ENCODE measurements at places on chromosomes 5 and 9.

- no peak for DNase-seq
These were observed 101.3 kb downstream of the NUDT12 start for GRCh38 chr5:103461243-103461642.

DNA sequence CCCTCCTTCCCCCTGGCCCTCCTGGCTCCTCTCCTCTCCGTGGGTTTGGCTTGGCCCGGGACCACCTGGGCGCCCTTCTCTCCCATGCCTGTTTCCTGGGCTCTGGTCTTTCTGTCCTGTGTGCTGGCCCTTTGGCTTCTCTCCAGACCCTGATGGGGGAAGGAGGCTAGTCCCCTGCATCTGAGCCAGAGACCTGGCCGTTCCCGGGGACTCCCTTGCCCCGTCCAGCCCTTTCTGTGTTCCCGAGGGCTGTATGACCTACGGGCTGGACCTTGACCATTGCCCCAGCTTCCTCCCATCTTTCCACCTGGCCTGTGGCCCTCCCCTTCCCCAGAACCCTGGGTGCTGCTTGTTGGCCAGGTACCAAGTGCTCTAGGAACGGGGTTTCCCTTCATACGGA lies 8.4 kb downstream of the NELFB start:
- no peak for DNase-seq

DNA sequence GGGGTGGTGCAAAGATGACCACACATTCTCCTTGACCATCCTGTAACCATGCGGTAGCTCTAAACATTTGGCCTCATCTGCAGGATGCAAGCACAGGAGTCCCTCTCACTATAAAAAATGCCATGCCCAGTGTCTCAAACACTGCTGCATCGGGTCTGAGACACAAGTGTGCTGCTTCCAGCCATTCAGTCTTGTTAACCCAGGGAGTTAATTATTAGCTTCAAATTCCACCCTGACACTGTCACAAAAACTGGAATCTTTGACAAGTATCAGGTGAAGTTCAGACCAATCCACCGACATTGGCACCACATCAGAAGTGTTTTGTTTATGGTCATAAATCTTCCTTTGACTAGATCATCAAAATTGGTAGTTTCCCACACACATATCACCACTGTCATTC lies 119.1 kb upstream of the RASEF start:
- DNase-seq: no peak

DNA sequence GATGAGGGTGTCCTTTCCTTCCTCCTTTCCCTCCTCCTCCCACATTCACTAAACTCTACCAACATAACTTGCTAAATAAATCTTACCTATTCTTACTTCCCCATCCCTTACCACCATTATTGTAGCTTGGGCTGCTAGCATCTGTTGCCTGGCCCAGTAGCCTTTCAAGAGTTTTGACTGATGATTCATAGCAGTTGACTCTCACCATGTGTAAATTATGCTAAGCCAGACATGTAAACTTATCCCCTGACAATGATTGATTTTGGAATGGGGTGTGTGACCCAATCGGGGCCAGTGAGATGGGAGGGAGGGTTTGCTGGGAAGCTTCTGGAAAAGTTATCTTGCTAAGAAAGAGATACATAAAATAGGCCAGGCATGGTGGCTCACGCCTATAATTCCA lies 161.8 kb upstream of the SPRY4 start:
- no peak for DNase-seq

DNA sequence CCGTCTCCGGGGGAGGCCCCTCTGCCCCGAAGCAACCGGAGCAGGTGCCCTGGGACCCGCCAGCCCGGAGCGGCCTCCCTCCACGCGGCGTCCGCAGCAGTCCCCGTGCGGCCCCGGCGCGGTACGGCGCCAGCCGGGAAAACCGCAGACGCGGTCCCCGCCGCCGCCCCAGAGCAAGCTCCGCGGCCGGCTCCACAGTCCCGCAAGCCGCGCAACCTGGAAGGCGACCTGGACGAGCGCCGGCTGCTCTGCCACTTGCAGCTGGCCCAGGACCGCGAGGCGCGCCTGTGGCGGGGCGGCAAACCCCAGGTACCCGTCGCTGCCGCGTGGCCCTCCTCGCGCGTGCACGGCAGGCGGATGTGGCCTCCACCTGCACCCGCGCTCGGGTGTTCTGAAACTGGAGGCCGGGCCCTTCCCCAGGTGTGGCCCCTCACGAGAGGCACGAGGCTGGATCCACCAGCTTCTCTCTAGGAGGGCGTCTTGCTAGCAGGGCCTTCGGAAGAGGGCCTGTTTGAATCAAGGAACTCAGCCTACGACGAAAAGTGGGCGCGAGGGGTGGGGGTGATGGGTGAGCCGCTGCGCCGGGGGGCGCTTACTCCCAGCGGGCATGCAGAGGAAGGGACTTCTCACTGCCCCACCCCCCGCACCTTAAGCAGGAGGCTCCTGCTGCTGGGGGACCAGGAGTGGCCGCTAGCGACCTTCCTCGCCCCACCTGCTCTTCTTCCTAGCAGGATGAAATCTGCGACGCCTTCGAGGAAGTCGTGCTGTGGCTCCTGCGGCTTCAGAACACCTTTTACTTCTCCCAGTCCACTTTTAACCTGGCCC lies 602 bp downstream of the CCNI2 start:
- no peak for DNase-seq

DNA sequence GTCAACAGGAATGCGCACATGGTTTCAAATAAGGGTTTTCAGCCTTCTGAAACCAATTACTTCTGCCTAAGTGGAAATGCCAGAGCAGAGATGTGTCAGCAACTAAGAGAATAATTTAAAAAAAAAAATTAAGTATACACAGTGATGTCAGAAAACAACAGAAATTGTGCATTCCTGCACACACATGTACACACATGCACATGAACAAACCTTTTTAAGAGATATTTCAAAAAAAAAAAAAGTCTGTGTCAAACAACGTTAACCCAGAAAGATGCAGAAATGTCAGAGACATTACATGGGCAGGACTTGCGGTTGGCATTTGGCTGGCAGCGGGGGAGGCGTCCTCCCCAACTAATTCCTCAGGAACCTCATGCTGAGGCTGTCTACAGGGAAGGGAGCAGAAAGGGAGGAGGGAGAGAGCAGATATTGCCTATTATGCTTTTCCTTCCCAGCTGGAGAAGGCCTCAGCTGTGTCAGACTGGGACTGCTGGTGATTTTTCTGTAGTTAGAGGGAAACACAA lies 536.9 kb upstream of the WWC1 start:
- no peak for DNase-seq

GRCh38 chr9:105877721-105878120 lies 183.4 kb downstream of the TMEM38B start:
- no peak for DNase-seq

GRCh38 chr5:132491368-132492364 lies 1.1 kb upstream of the IRF1 start:
- DNase-seq: no peak

- DNase-seq: no peak
These were observed 666 bp upstream of the TLR4 start for GRCh38 chr9:117703537-117703936.

DNA sequence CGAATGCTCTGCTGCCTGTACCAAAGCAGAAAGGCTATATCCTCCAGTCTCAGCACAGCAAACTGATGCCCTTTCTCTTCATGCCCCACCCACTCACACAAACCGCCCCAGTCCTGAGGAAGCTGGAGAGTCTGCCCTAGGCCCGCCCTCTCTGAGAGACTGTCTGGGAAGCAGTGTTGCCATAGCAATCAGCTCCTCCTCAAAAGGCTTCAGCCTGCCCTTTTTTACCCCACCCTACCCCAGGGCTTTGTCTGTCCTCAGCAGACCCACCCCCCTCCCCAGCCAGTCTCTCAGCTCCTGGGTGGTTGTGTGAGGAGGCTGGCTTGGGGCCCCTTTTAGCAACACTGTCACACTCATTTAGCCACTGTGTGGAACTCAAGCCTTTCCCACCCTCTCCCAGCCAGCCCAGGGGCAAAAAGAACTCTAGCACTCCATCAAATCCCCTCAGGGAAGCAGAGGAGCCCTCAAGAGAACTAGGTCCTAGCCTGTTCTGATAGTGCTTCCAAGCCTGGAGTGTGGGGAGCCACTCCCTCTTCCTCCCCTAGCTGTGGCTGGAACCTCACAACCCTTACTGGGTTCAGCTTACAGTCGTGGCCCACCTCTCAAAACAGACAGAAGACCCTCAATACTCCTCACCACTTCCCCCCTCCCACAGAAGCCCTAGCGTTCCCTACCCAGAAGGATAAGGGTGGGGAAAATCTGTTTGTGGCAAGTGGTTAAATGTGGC lies 1.4 kb downstream of the ATOSB start:
- peak; percentile 83 for DNase-seq

- DNase-seq: no peak
These were observed 67.4 kb downstream of the ZNF608 start for GRCh38 chr5:124678922-124679519.

DNA sequence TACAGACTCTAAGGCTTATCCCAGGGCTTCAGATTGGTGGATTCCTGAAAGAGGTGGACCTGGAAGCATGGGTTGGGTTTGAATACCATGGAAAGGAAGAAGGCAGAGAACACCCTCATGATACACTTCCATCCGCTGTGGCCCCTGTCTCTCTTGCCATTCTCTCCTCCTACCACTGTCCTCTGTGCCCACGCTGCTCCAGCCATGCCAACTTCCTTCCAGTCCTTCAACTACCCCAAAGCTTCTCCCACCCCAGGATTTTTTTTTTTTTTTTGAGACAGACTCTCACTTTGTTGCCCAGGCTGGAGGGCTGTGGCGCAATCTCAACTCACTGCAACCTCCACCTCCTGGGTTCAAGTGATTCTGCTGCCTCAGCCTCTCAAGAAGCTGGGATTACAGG lies 1.7 kb upstream of the SPARC start:
- DNase-seq: no peak

DNA sequence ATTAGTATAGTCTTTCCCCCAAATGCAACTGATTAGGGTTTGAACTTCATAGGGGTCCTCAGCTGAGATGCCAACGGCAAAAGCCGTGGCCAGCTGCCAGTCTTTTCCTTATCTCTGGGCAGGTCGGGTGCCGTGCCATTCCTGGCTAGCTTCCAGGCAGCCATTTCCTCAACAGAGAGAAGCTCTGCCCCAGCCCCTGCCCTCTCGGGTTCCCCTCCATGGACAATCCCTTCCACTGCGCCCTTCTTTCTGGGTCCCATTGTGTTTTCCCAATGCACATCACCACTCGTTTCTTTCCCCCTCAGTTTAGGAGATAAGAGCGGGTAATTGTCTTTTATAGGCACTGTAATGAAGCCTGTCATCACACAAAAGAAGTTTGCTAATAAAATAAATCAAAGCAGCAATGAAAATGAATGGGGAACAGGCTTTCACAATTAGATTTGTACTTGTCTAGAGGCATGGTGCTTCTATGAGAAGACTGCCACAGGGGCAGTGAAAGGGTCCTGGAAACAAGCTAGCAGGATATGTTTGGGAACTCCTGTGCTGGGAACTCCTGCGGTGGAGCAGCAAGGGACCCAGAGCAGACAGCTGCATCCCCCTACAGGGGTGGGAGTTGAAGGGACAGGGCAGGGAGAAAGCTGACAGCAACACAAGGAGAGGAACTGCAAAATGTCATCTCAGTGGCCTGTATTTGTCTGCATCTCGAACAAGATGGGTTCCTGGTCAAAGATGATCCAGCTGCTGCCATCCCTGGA lies 48.0 kb upstream of the SAP30L start:
- no peak for DNase-seq

- DNase-seq: no peak
These were observed 51.5 kb upstream of the CTNNA1 start for GRCh38 chr5:138701678-138702077.

DNA sequence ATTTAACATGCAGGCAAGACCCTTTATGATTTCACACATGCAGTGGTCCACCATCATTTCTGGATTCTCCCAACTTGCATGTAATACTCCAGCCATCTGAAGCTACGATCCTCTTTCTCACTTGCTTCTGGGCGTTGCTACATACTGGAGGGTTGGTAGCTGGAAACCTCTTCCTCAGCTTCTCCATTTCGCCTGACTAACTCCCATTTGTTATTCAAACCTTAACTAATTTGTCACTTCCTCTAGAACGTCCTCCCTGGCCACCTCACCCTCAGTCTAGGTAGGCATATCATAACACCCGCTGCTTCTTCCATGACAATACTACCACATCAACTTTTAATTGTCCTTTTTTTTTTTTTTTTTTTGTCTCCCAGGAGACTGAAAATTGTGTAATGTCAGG lies 72.6 kb upstream of the EQTN start:
- no peak for DNase-seq

DNA sequence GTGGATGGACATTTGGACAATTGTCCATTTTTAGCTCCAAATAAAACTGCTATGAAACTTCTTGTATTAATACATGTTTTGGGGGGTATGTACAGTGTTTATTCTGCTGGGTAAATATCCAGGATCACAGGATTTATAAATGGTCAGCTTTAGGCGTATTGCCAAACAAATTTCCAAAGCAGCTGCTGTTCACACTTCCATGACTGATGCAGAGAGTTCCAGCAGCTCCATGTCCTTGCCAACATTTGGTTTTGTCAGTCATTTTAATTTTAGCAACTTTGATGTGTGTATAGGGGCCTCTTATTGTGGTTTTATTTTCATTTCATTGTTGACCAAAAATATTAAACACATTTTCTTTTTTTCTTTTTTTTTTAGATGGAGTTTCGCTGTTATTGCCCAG lies 9.8 kb upstream of the SUSD1 start:
- no peak for DNase-seq

- DNase-seq: no peak
These were observed 292.0 kb downstream of the NSG2 start for GRCh38 chr5:174337276-174338184.

- no peak for DNase-seq
These were observed 200.2 kb downstream of the SPATA31D1 start for GRCh38 chr9:82188817-82189216.

DNA sequence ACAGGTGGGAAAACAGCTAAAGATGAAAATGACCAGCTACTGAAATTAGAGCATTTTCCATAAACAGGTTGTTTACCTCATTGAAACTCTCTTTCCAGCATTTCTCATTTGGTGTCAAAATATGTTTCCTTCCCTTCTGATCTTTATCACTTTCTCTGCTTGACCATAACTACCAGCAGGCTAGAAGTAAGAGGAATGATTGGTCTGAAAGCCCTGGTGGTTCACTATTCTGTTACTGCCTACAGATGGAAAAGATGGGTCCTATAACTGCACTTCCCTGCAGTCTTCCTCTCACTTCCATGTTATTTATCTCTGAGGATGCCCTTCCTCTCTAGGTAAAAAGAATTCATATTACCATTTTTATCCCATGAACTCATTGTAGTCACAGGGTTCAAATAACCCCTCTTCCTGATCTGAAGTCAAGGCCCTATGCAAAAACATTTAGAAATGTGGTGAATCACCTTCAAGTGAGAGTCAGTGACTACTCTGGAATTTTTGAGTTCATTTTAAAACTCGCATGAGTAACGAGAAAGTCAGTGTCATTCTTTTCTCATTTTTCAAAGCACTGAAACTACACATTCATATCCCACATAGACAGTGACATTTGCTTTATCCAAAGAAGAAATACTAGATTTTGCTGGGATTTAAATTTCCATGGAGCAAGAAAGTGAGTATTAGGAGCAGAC lies 51.7 kb downstream of the ZNF474 start:
- DNase-seq: no peak

- DNase-seq: no peak
These were observed 7.6 kb downstream of the OLFML2A start for GRCh38 chr9:124784509-124784908.

Measured in hypothalamus (tissue), 51 donors.